ENCODE measurements at places on chromosomes 13 and 19.

- DNase-seq, result no peak
Observed at GRCh38 chr19:33523167-33523566, 1.6 kb upstream of the PEPD start.

DNA sequence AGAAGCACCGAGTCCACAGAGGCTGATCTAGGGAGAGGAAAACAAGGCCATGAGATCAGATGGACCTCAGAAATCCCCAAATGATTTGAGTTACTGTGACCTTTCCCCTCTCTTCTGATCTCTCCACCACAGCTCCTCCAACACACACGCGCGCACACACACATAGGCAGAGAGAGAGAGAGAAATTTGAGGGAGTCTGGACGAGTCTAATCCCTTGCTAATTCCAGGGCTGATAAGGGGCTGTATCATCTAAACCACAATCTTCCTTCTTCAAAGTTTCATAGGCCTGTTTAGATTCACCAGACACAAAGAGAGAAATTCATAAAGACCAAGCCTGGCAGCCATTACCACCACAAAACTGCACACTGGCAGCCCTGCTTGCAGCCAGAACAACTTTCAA is 8.6 kb downstream of the ZFP82 start:
- no peak for DNase-seq

- DNase-seq, result no peak
Observed at GRCh38 chr19:42816894-42817293, 51.4 kb upstream of the PSG8 start.

GRCh38 chr13:75754936-75755335 is 118.8 kb downstream of the LMO7 start:
- no peak for DNase-seq

- DNase-seq, result no peak
Observed at GRCh38 chr13:47289567-47289966, 392.7 kb upstream of the HTR2A start.

DNA sequence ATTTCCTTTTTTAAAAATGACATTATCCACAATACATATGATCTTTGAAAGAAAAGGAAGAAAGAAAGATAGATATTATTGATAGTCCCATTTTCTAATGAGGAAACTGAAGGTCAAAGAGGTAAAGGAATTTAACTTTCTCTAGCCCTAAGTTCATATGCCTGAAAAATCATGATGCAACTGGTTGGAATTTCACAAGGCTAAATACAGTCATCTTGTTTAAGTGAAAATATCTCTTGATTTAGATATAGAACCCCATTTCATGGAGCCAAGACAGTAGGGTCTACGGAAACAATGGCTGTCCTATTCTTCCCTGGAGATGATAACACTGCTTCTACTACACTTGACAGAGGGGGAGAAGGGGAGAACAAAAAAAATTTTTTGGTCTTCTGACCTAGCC is 366.2 kb downstream of the DNAJC15 start:
- no peak for DNase-seq

Data from HTR-8/SVneo (cell line).